H4 (cell line): ENCODE measurements at places on chromosomes 12 and 14.
A peak's percentile ranks its signal among the peaks of the same experiment; 100 is the strongest.

DNA sequence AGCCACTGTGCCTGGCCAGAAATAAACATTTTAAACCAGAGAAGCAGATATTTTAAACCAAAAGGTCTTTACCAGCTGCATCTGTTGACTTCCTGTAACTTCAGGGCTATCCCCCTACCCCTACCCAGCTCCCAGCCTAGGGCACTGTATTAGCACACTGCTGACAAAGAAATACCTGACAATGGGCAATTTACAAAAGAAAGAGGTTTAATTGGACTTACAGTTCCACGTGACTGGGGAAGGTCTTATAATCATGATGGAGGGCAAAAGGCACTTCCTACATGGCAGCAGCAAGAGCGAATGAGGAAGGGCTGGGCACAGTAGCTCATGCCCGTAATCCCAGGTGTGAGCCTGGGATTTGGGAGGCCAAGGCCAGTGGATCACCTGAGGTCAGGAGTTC is 26.0 kb downstream of the GEMIN2 start:
- no peak for DNase-seq

DNA sequence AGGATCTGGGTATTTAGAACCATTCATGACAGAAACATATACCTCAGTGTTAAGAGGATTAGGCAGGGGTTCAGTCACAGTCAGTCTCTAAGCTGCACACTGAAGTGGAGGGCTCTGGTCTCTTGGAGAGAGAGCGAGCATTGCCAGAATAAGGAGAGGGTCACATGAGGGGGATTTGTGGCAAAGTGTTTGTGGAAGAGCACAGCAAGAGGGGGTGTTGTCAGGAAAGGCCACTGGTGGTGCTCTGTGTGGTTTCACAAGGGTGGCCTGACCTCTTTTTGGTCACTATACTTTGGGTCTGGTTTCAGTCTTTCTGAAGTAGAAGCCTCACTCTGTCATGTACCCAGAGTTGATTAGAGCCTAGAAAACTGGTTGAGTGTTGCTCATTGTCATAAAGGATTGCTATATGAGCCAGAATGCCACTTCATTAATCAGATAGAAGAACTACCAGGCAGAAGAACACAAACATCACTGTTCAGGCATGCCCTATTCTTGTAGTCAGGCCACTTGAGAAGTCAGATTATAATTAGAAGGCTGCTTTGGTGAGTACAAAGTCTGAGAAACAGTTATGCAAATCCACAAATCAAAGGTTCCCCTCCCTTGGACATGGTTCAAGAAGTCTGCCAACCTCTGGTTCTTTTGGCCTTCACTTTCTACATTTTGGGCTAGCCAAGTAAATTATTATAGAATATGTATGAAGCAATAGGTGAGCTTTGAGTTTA is 8.4 kb downstream of the TMEM19 start:
- no peak for DNase-seq

GRCh38 chr14:48857366-48857765 is 728.8 kb downstream of the RPS29 start:
- no peak for DNase-seq

DNA sequence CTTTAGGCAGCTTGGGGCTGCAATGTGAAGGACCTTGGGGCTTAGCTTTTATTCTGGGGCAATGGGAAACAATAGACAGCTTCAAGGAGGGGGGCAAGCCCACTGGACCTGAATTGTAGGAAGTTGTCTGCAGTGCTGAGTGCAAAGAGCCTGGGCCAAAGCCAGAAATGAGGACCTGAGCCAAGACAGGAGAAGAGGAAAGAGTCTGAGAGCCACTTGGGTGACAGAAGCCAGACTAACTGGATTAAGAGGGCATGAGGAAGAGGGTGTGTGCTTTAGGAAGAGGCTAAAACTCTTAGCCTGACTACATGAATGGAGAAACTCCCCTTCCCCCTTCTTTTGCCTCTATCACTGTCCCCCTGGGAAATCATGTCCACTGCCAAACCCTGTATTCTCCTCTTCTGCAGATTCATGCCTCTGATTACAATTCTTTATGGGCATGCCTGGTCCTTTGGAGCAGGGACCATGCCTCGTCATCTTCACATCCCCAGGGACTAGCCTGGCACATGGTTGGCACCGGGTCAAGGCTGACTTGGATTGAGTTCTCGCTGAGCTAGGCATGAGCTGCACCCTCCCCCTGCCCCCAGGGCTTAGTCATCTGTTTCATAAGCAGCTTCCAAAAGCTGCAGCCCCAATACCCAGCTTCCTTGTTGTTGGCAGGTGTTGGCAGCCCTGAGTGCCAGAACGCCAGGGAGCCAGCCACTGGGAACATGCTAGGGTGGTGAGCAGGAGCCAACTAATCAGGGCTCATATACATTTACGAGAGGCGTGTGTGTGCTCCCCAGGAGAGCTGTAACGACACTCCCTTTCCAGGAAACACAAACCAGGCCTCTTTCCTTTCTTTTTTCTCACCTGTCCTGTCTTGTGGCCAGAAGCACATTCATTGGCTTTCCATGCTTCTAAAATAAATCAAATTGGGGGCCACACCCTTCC is 27.7 kb upstream of the JDP2 start:
- DNase-seq, result peak; percentile 94

GRCh38 chr12:65343801-65344200 is 65.3 kb downstream of the MSRB3 start:
- DNase-seq, result no peak

- no peak for DNase-seq
Measured at GRCh38 chr12:62943779-62944395, 8.9 kb upstream of the PPM1H start.
